ENCODE measurements at places on chromosomes 12 and 14.
A peak's percentile ranks its signal among the peaks of the same experiment; 100 is the strongest.

GRCh38 chr12:24960222-24960855 is 11.4 kb upstream of the BCAT1 start:
- no peak for DNase-seq

- no peak for DNase-seq
Measured at GRCh38 chr14:64602826-64603225, 53.1 kb downstream of the PPP1R36 start.

- DNase-seq = no peak
Measured at GRCh38 chr12:76080017-76080728, 4.3 kb downstream of the NAP1L1 start.

DNA sequence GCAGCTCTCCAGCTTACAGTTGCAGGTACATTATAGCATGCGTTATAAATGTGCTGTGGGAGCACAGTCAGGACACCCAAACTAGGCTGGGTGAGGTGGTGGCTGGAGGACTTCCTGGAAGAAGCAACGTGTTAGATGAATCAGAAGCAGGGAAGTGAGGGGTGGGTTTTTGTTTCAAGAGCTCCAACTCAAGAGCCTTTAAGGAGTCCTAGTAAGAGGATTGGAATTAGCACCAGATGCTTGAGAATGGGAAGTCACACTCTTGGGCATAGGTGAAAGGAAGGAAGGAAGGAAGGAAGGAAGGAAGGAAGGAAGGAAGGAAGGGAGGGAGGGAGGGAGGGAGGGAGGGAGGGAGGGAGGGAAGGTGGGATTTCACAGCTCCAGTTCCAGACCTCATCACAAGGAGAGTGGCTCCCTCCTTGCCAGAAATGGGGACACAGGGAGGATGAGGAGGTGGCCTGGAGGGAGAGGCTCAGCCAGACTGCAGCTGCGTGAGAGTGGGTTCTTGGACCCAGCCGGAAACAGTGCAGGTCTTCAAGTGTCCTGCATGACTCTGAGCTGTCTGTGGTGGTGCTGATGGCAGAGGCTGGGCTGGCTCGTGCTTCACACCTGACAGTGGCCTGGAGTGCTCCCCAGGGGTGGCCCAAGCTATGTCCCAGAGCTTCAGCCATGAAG is 115.7 kb upstream of the GSC start:
- no peak for DNase-seq

GRCh38 chr14:89906000-89906399 is 48.5 kb downstream of the EFCAB11 start:
- no peak for DNase-seq

GRCh38 chr12:49665384-49665783 is 41.8 kb downstream of the FMNL3 start:
- no peak for DNase-seq

DNA sequence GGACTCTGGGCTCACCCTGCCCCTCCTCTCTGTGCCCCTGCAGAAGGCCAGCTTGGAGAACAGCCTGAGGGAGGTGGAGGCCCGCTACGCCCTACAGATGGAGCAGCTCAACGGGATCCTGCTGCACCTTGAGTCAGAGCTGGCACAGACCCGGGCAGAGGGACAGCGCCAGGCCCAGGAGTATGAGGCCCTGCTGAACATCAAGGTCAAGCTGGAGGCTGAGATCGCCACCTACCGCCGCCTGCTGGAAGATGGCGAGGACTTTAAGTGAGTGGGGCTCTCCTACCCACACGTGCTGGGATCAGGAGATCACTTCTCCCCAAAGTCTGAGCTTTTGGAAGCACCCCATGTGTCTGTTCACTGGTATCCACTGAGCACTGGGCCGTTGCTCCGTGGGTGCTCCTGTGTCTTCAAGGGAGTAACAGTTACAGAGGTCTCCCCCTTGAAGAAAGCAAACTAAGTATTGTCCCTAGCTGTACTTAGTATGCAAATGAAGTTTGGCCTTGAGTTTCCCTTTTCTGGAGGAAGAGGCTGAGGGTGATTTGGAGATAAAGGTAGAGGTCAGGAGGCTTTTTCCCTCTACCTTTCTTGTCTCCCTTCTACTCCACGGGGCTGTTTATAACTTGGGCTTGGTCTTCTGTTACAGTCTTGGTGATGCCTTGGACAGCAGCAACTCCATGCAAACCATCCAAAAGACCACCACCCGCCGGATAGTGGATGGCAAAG is 3.3 kb downstream of the KRT18 start:
- no peak for DNase-seq

- DNase-seq = no peak
Measured at GRCh38 chr14:45201905-45202304, 51.1 kb downstream of the MIS18BP1 start.

GRCh38 chr14:104930526-104931303 is 6.0 kb downstream of the PLD4 start:
- peak; percentile 12 for DNase-seq

DNA sequence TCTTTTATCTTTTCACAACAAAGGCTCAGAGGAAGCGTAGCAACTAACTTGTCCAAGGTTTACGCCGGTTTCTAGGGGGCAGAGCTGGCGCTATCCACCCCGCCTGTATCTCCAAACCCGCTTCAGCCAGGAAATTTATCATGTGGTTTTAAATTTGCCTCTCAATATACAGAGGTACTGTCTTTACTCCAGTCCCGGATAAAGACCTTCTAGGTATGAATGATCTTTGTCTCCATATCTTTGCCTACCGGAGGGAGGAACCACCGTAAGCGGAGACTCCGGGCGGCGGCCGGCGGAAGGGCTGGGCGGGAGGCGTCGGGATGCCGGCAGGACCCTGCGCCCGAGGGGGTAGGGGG is 693 bp upstream of the RIMKLB start:
- no peak for DNase-seq

DNA sequence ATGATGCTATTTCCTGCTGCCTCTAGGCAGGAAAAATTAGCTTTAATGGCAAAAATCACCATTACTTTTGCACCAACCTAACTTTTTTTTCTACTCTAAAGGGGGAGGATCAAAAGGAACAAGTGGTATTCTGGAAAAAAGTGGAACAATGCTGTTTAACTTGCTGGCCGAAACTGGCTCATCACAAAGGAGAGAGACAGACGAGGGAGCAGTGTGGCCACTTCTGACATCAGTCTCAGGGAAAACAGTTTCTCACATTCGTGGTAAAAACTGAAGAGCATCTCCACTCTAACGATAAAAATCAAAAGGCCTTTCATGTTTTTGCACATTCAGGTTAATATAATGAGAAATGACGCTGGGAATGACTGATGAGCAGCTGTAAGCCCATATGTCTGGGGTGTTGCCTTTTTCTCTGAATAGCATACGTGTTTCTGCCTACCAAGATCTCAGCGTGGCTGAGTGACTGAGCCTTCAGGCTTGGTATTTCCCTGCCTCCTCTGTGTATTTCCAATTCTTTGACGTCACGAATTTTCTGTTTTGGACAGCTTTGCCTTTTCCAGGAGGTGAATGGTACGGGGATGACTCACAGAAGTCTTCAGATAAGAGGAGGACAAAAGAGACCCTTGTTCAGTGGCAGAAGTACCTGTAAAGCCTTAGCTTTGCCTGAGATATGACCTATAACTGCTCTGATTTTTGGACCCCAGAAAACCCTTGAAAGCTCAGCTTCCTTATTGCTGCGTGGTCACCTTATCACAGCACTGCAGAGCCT is 358.8 kb downstream of the GLT1D1 start:
- no peak for DNase-seq

DNA sequence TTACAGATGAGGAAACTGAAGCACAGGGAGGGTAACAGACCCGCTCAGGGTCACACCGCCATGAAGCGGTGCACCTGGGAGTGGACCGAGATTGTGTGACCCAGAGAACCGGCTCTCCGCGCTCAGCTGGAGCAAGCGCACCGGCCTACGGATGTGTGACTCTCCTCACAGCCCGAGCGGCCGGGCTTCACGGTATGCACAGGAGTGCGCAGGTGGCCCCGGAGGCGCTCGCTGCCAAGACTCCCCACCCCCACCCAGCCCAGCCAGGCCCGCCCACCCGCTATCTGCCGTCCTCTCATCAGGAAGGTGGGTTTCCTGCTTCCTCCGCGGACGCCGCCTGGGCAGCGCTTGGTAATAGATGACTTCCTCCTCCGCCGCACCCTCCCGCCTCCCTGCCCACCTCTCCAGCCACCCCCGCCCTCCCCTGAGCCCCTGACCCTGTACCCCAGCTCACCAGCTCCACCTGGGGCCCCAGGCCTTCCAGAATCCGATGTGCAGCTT is 110.7 kb downstream of the NCOR2 start:
- DNase-seq = peak; percentile 46

DNA sequence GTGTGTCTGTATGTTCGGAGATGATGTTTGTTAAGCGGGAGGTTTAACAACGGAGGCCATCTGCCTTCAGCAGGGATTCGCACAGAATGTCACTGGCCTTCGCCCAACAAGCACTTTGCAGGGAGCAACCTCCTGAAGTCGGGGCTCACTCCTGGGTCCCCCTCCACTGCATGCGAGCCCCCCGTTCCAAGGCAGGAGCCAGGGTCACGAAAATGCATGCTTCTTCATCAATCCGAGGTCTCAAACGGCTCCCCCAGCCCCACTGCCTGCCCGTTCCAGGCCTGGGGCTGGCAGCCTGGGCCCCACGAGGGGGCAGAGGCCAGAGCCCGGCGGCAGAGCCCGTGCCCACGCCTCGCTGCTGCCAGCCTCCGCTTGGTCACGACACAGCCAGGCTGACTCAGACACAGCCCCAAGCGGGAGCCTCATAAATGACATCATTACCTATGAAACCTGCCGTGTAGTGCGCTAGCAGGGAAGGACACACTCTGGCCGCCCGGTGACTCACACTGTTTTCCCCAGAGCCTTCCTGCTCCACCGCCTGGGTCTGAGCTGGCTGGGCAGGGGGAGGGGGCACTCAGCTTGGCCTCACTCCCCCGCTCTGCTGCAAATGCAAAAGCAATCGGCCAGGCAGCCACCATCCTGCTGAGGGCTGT is 169.5 kb upstream of the RTL1 start:
- DNase-seq = no peak

GRCh38 chr14:90830931-90831701 is 14.9 kb upstream of the TTC7B start:
- no peak for DNase-seq

DNA sequence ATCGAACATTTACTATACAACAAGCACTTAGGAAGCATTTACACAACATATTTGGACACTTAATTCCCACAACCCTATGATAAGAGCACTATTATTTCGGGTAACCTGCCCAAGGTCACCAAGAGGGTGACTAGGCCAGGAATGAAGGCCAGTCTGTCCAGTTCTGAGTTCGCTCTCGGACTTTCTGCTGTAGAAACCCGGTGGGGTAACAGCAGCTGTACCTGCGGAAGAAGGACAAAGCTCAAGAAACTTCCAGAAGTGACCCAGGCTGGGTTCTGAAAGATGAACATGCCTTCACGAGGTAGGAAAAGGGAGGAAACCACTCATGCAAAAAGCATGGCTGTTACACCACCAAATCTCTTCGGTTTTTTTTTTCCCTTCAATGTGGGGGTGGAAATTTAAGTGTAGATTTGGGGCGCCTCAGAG is 10.8 kb downstream of the PLA2G1B start:
- no peak for DNase-seq

DNA sequence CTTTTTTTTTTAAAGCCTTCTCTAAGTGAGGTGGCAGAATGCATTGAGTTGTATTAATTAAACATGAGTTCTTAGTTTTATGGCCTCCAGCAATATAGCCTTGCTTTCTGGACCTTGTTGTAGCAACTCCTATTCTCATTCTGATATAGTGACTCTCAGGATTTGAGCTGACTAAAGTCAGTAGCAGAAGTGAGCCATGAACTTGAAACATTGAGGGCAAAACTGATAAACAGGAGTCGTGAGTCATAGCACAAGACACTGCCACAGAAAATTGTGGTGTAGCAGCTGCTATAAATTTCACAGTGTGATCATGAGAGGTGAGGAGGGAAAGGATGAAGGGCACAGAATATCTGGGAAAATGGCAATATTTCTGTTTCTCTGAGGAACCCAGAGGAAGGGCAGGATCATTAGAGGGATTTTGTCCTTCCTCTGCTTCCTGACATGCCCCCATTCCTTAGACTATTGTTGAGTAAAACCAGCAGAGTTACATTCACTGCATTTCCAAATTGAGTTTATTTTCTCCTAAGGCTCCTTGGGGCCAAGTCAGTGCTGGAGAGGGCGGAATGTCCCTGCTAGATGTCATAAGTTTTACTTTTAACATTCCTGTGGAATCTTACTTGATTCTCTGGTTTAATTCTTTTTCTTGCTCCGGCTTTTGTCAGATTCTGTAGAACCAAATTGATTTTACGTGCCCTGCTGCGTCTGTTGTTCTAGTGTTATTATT is 7.5 kb downstream of the KLRG1 start:
- DNase-seq = no peak

DNA sequence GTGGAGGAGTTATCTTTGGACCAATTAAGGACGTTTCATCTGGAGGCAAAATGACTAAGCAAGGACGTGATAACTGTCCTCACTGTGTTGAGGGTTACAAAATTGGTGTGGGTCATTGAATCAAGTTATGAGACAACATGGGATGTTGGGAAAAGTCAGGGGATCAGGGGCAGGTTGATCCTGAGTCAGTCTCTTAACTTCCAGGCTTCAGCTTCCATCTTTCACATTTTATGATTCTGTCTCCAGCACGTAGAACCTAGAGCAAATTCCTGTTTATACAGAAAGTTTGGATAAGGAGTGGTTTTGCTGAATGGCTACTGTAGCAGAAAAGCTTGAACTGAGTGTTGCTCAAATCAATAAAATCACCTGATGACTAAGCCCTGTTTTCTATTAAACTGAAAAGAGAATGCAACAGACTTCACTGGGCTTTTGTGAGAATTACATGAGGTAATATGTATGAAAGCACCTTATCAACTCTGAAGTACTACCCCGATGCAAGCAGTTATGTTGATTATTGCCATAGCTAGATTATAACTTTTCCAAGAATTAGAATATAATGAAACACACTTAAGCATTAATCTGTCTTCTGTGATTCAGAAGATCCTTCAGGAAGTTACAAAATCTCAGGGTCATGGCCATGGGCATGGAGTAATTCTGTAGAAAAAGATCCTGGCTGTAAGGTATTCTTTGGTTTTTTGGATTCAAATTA is 184.8 kb downstream of the ETV6 start:
- DNase-seq = no peak

DNA sequence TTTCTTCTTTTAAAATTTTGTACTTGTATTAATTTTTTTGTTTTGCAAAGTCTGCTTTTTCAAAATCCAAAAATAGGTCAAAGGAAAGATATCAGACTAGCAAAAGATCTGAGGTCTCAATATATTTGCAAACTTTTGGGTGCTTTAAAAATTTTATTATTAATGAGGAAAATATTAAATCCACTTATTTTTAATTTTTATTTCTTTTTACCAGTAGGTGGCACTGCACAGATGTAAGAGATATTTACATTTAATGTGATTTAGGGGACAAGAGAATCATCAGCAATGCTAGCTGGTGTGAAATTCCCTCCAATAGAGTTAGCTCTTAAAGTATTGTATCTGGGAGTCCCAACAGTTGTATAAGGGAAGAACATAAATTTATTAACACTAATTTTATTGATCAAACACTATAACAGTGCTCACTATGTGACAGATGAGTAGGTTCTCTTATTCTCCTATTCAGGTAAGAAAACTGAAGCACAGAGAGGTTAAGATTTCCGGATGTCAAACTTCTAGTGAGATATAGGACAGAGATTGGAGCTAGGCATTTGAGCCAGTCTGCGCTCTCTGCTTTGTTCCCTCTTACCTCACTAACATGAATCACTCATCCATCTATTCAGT is 30.5 kb downstream of the ALX1 start:
- no peak for DNase-seq

- no peak for DNase-seq
Measured at GRCh38 chr12:98182821-98183220, 332.6 kb upstream of the TMPO start.

GRCh38 chr12:113973109-113973904 is 7.2 kb upstream of the RBM19 start:
- no peak for DNase-seq
